Stimulated activated CD4-positive, alpha-beta T cell treated with anti-CD3 and anti-CD28 coated beads, Interleukin-1b, Interleukin-23, amount 100 ng/mL, for 24 hours (primary cell): ENCODE measurements at places on chromosomes 7 and 10.

GRCh38 chr10:13978533-13979115, 352.1 kb downstream of the FRMD4A start:
- no peak for DNase-seq

DNA sequence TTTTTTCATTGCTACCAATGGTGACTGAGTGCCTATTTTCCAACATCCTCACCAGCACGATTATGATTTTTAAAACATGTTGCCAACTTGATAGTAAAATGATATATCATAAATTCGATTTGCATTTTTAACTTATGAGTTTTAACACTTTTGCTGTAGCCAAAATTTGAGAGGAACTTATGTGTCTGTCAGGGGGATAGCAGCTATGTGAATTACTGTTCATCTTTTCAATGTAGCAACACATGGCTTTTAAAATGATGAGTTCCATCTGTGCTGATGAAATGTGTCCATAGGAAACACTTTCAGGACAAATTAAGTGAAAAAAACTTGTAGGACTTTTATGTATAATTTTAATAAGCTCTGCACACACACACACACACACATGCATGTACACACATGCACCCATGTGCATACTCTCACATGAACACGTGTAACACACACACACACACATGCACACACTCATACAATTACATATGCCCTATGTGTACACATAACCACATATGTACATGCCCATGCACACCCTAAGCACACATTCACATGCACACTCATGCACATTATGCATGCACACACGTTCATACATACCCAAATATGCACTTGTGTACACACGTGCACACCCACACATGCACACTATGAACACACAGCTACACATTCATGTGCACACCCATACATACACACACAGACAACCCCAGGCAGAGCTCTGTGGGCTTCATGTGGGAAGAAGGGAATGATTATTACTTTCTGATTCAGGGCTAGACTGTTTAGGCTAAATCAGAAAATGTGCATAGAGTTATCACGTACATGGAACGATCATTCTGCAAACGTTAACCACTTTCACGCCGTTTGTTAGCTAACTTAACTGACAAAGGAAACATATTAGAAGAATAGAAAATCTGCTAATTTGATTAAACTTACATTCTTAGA, 68.9 kb downstream of the C10orf143 start:
- no peak for DNase-seq

- DNase-seq, result no peak
These were observed 140.8 kb downstream of the ETV1 start for GRCh38 chr7:13848681-13849131.

- no peak for DNase-seq
These were observed 134.3 kb downstream of the TAX1BP1 start for GRCh38 chr7:27873981-27874957.

DNA sequence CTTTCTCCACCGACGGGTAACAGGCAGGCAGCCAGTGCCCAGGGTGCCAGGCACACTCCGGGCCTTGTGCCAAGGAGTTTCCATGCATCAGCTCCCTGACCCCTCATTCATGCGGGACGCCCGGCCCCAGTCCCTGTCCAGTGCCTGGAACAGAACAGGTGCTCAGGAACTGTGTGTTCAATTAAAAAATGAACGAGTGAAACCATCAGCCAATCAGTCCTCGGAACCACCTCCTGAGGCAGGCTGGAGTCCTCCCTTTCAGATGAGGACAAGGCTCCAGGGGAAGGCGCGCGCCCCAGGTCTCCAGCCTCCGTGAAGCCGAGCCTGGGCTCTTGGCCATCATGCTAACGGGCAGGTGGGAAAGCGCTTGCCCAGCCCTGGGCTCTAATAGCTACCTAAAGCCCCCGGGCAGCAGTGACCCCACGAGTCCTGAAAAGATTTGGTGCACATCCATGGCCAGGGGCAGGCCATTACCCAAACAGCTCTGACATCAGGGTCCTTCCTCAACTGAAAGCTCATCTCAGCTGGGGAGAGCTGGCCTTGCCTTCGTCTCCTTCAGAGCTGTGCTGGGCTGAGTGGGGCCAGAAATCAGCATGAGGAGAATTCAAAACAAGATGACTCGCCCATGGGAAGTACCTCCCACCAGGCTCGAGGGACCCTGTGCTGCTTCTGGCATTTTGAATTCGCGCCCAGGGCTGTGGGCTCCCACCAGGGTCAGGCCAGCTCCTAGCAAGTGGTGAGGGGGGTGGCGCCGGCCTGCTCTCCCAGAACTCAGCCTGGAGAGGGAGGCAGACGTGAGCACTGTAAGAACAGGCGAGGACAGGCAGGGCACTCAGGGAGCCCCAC, 200.5 kb downstream of the MAD1L1 start:
- DNase-seq, result no peak

DNA sequence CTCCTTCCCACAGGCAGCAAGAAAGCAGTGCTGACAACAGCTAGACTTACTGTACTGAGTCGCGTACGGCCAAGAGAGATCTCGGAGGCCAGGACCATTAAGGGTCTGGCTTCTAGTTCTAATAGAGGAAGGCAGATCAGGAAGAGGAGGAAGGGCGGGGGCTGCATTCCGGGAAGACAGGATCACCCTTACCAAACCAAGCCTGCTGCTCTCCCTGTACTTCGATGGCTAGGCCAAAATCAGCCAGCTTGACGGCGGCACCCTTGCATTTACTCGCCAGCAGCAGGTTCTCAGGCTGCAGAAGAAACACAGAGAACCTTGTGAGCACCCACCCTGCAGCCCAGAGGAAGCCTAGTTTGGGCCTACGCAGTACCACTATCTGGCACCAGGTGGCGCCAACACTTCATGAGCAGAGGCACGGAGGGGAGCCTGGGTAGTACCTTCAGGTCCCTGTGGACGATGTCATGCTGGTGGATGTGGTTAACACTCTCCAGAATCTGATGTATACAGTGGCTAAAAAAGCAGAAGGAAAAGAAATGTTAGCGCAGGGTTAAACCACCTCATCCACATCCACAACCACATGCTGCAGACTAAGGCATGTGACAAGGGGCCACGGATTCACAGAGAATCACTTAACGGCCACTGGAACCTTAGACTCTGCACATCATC, 25.4 kb downstream of the CAMK2G start:
- DNase-seq, result peak; percentile 95

GRCh38 chr10:66627156-66627555, 298.7 kb upstream of the LRRTM3 start:
- no peak for DNase-seq

DNA sequence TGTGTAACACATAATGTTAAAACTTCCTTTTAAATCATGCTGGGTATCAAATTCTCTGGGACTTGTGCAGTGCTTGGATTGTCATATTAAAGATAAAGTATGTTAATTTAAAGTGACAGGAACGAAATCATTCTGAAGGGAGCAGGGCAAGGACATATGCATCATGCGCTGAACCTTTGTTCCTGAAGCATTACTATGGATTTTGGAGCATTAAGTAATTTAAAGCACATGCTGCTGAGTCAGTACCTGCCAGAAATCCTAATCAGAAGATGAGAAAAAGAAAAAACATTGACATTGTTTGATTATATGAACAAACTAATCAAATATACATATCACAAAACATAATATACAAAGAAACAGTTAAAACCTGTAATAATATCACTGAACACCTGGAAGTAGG, 101.4 kb downstream of the MICU1 start:
- DNase-seq, result no peak

- no peak for DNase-seq
These were observed 79.9 kb downstream of the ELFN1 start for GRCh38 chr7:1749864-1750466.

DNA sequence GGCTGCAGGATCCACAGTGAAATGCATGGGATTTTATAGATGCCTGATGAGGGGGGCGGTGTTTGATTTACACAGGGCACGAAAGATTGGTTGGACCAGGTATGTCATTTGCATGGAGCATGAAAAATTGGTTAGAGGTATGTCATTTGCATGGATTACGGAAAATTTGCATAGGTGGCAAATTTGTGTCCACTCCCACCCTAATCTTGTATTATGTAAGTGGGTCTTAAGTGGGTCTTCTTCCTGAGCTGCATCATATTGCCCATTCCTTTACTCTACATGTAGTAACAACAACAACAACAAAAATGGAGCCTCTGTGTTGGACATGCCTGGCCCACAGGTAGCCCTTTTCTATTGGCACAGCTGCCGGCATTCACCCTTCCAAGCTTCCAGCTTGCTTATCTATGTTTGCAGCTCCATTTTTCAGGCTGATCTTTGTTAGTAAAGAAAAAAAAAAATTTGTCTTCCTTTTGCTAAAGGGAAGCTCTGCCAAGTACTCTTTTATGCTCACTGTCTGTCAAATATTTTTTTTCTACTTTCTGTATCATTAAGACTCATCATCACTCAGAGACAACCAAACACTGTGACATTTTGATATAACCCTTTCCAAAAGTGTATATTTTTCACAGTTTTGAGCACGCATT, 10.3 kb upstream of the ZNF273 start:
- DNase-seq, result no peak

GRCh38 chr7:143516981-143517380, 39.3 kb downstream of the TAS2R41 start:
- no peak for DNase-seq

DNA sequence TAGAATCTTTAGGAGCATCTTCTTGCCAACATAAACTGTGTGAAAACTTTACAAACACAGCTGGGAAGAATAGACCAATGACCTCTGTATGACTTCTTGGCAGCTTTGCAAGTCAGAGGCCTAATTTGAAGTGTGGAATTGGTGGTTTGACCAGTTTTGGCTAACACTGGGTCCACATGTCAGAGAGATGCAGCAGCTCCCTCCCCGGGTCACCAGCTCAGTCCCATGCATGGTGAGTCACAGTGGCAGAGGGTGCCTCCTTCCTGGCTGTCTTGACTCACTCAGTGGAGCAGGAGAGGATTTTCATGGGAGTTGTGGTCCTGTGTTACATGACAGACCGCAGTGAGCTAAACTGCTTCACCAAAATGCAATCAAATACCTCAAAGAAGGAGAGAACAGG, 8.2 kb upstream of the STARD3NL start:
- no peak for DNase-seq

DNA sequence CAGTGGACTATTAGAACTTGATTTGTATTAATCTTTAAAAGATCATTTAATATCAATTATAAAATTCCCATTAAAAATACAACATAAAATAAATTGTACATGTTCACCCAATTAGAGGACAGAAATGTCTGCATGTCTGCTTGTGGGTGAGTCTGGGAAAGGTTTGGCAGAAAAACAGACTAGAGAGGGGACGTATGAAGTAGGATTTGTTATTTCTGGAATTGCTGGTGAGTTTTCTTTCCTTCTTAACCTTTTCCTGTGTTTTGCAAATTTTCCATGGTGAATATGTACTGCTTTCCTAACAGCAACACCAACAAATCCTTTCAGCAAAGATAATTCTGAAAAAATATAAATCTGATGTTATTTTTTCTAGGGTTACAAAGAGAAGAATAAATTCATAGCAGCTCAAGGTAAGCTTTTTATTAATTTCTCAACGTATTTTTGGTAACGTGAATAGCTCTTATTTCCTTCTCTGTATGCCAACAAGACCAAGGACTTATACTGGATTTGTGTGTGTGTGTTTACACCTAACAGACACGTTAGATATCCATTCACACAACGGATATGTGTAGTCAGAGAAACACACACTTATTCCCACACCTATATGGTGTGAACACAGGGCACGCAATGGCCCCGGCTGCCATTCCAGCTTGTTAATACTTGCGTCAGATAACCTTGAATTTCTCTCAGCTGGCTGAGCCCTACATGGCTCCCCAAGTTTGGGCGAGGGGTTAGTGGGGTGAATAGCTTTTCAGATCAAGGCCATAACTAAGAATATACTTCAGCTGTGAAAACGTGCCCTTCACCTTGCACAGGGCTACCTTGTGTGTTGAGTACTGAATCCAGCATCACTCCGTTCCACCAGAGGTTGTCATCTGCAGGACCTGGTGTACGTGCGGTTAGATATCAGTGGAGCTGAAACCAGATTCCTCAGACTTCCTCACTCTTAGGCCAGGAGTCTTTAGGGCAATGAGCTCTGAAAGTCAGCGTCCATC, 64.6 kb downstream of the MKI67 start:
- no peak for DNase-seq

GRCh38 chr10:3702056-3702546, 82.9 kb downstream of the KLF6 start:
- DNase-seq, result no peak

DNA sequence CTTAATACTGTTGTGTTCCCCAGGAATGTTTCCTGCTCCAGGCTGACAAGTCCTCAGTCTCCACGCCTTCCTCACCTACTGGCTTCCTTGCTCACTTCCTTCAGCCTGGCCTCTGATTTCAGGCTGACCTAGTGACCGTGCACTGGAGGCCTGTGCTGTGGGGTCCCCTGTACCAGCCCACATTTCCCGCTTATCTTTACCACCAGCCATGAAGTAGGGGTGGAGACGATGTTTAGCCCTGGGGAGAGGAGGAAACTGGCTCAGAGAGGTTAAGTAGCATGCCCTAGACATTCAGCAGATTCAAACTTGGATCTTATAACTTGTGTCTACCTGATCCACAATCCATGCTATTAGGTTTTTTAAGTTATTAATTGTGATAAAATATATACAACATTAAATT, 4.8 kb upstream of the ZNF488 start:
- no peak for DNase-seq

GRCh38 chr7:34240417-34240816, 335.1 kb downstream of the BMPER start:
- DNase-seq, result no peak

DNA sequence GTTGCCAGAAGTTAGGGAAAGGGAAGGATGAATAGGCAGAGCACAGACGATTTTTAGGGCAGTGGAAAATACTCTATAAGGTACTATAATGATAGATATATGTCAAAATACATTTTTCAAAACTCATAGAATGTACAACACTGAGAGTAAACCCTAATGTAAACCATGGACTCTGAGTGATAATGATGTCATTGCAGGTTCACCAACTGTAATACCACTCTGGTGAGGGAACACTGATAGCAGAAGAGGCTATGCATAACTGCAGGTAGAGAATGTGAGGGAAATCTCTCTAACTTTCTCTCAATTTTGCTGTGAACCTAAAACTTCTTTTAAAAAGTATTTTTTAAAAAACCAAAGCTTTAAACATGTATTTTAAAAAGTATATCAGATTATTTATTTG, 22.1 kb downstream of the POT1 start:
- DNase-seq, result no peak

DNA sequence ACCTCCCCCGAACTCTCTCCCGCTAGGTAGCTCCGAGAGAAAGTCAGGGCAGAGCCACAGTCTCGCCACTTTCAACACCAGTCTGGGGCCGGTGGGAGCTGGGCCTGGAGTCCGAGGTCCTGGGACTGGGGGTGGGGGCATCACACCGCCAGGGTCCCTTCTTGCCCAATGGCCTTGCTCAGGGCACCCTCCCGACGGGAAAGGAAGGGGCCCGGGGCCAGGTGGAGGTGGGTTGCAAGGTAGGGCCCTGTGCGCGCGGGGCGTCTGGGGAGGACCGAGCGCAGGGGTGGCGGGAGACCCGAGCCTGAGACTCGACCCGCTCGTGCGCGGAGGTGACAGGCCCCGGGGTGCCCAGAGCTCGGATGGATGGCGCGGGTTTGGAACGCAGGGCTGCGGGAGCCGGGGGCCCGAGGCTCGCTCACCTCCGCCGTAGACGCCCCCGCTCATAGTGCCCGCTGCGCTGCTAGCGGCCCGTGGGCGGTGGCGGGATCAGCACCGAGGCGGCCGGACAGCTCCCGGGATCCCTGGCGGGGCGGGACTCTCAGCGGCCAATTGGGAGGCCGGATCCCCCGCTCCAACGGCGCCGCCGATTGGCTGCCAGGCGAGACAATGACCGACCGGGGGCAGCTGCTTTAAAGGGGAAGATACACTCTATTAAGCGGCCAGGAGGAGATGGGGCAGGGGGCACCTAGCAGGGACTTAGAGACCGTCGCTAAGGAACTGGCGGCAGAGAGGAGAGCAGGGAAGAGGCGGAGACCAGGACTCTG, at the start of gene ACTL6B:
ACTL6B (minus strand) TSS at position 541 of the 767 bp plus-strand sequence; CDS start at position 447, 94 bp downstream.
- no peak for DNase-seq

GRCh38 chr10:30581779-30582380, 47.7 kb downstream of the LYZL2 start:
- no peak for DNase-seq
